ENCODE measurements at places on chromosomes 1 and 21. TPM values are rescaled to one million over a fixed set of nuclear protein-coding genes. Genes with fewer than 3 reads are reported as not detected.

DNA sequence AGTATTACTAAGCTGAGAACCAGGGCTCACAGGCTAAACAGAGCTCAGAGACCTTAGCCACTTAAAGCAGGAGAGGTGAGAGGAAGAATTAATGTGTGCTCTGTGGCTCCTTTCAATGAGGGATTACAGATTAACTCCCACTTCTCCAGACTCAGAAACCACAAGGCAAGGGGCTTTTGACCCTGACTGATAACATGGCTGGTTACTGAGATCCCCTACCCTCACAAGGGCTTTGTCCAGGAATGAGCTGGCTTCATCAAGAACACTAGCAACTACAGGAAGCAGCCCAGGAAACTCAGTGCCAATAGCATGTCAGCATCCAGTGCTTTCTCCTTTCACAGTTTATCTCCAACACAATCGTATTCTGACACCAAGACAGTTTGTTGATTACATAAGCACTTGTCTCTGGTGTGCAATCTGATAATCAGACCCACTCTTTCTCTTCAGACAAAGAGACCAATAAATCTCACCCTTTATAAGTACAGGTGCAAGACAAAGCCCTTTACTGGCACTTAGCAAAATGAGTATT is 38.8 kb downstream of the ERI3 start:
- no peak for DNase-seq

GRCh38 chr1:182206626-182207239 is 145.2 kb upstream of the ZNF648 start:
- DNase-seq = no peak

- DNase-seq = no peak
Measured at GRCh38 chr1:67749263-67749843, 64.4 kb downstream of the GADD45A start.

GRCh38 chr1:6683434-6683833 is 18.2 kb downstream of the DNAJC11 start:
- DNase-seq = no peak

- DNase-seq = no peak
Measured at GRCh38 chr1:156233426-156234127, 8.4 kb upstream of the BGLAP start.

DNA sequence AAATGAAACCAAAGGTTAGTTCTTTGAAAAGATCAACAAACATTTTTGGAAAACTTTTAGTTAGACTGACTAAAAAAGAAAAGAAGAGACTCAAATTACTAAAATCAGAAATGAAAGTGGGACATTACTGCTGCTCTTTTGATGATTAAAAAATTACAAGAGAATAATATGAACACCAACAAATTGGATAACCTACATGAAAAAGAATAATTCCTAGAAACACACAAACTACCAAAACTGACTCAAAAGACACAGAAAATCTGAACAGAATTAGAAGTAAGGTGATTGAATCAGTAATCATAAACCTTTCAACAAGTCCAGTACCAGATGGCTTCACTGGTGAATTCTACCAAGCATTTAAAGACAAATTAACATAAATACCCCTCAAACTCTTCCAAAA is 5.6 kb downstream of the KIFAP3 start:
- no peak for DNase-seq

DNA sequence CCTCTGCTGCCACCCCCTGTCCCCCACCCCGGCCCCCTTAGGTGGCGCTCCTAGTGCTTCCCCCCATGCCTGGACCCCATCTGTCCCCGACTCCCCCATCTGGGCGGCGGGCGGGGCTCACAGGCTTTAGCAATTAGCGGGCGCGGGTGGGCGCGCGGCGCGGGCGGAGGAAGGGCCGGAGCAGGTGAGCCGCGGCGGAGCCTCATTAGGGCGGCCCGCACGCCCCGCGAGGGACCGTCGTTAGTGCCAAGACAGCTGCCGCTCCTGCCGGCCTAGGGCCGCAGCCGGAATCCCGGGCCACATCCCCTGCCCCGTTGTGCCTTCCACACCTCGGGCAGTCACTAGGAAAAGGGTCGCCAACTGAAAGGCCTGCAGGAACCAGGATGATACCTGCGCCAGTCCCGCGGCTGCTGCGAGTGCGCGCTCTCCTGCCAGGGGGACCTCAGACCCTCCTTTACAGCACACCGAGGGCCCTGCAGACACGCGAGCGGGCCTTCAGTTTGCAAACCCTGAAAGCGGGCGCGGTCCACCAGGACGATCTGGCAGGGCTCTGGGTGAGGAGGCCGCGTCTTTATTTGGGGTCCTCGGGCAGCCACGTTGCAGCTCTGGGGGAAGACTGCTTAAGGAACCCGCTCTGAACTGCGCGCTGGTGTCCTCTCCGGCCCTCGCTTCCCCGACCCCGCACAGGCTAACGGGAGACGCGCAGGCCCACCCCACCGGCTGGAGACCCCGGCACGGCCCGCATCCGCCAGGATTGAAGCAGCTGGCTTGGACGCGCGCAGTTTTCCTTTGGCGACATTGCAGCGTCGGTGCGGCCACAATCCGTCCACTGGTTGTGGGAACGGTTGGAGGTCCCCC is 7.6 kb downstream of the OLIG2 start:
- no peak for DNase-seq

Gene UBE2U
- total RNA-seq = not detected

Gene NPR1
- not detected for total RNA-seq

Gene ZFP69
- total RNA-seq = 2.5 TPM

Gene DCDC2B
- not detected for total RNA-seq

Gene INAVA
- total RNA-seq = not detected

Gene CA6
- not detected for total RNA-seq

Gene RPE65
- total RNA-seq = not detected

Data from activated CD4-positive, alpha-beta memory T cell treated with anti-CD3 and anti-CD28 coated beads, Interleukin-2, amount 10 ng/mL, durations not matched to agents 7 days and 5 days (primary cell).